ENCODE measurements at places on chromosomes 1 and 21.

GRCh38 chr1:38061883-38062328 lies 15.3 kb upstream of the POU3F1 start:
- DNase-seq, result no peak

DNA sequence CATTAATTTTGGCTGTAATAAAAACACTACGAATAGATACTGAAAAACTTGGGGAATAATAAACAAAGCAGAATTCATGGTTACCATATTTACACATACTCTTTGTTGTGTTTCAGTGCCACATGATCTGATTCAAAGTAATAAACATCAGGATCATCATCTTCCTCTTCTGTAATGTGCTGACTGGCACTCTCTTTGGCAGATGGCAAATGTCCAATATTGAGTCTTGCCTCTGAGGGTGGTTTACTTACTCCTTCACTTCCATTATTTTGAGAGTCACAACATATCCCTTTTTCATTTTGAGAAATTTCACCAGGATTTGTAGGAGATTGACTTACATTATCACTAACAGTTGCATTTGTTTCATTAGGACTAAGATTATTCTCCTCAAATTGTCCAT lies 50.7 kb downstream of the ZZZ3 start:
- no peak for DNase-seq

DNA sequence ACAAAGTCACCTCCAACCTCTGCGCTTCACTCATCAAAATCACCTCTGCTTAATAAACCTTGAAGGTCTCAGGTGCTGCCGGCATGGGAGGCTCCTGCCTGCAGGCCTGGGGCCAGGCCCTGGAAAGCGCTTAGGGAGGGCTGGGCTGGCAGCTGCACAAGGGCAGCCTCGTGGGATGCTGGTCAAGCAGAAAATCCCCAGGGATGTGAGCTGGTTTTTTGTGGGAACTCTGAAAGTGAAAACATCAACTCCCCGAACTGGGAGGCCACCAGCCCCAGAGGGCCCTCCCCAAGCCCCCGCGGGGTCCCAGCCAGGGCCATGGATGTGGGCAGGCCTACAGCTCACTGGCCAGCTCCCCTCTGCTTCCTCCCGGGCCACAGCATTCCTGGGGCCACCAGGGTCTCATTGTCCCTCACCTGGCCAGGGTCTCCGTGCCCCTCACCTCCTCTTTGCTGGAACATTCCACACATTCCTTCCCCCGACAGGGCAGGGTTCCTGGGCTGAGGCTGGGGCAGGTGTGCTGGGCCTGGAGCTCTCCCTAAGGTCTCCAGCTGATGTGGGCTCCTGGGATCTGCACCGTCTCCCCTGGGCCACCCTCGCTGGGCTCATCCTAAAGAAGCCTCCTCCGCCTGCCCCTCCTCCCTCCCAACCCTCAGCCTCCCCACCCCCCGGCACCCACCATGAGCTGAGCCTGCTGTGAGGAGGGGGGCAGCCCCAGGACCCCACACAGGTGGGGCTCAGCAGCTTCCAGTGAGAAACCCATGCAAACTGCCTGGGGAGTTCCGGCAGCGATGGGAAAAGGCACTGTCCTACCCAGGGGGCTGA lies 36.0 kb upstream of the POFUT2 start:
- no peak for DNase-seq

GRCh38 chr1:44919400-44919799 lies 67.0 kb downstream of the EIF2B3 start:
- DNase-seq, result no peak

DNA sequence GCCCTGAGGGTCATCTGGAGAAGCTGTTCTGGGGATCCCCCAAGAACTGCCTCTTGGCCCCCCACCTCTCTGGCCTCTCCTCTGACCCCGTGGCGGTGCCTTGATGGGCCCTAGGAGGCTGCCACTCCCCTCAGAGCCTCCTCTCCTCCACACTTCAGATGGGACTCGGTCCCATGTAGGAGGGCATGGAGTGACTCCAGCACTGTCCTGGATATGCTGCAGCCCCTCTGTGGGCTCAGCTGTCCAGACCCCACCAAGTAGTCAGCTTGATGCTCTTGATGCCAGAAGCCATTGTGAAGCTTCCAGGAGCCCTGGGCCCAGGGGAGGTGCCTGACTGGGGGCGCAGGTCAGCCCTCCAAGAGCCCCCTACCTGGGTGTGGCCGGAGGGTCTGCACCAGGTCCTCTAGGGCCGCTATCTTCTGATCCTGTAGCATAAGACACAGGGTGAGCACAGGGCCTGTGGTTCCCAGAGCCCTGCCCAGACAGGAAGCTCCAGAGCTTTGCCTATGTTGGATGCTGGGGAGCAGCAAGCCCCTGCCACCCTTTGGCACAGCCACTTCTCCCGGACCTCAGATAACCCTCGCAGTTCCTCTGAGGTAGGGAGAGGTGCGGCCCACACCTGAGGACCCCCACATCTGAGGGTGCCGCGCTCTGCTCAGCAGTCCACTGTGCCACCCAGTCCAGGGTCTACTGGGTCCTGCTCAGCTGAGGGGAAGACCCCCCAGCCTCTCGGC lies 9.2 kb downstream of the UBXN11 start:
- no peak for DNase-seq

- no peak for DNase-seq
Measured at GRCh38 chr1:44544960-44545359, 129.3 kb downstream of the TMEM53 start.

- DNase-seq, result no peak
Measured at GRCh38 chr1:6152882-6153281, 27.2 kb downstream of the CHD5 start.
